ENCODE measurements at places on chromosomes 1 and 21.

GRCh38 chr1:183506561-183506960 is 34.3 kb downstream of the SMG7 start:
- no peak for DNase-seq

GRCh38 chr1:64245495-64245894 is 42.1 kb downstream of the UBE2U start:
- DNase-seq, result no peak

DNA sequence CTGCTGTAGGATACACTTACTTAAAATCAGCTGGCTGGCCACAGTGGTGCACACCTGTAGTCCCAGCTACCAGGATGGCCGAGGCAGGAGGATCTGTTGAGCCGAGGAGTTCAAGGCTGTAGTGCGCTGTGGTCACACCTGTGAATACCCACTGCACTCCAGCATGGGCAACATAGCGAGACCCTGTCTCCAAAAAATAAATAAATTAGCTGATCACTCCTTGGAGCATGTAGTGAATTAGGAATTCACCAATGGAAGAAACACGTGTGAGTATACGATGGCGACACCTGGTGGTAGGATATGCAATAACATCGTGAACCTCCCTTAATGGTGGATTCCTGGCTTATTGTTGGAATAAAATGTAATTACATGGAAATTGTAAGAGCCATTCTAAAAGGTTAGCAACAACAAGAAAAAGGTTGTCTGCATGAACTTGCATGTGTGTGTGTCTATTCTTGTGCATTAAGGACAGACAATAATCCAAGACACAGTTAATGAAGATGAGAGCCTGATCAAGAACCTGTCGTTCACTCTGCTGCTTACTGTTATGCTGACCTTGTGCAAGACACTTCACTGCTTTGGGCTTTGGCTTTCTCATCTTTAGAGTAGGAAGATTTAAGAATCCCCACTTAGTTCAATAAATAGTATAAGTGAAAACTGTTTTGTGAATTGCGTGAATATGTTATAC is 38.6 kb upstream of the COX20 start:
- peak; percentile 83 for DNase-seq

DNA sequence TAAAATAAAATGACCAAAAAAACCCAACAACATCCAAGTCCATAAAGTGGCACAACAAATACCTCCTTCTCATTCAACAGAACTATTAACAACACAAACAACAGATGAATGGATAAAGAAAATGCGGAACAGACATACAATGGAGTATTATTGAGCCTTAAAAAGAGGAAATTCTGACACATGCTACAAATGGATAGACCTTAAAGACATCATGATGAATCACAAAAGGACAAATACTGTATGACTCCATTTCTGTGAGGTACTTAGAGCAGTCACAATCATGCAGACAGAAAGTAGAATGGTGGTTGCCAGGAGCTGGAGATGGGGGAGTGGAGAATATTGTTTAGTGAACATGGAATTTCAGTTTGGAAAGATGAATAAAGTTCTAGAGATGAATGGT is 42.6 kb downstream of the EYA3 start:
- no peak for DNase-seq

DNA sequence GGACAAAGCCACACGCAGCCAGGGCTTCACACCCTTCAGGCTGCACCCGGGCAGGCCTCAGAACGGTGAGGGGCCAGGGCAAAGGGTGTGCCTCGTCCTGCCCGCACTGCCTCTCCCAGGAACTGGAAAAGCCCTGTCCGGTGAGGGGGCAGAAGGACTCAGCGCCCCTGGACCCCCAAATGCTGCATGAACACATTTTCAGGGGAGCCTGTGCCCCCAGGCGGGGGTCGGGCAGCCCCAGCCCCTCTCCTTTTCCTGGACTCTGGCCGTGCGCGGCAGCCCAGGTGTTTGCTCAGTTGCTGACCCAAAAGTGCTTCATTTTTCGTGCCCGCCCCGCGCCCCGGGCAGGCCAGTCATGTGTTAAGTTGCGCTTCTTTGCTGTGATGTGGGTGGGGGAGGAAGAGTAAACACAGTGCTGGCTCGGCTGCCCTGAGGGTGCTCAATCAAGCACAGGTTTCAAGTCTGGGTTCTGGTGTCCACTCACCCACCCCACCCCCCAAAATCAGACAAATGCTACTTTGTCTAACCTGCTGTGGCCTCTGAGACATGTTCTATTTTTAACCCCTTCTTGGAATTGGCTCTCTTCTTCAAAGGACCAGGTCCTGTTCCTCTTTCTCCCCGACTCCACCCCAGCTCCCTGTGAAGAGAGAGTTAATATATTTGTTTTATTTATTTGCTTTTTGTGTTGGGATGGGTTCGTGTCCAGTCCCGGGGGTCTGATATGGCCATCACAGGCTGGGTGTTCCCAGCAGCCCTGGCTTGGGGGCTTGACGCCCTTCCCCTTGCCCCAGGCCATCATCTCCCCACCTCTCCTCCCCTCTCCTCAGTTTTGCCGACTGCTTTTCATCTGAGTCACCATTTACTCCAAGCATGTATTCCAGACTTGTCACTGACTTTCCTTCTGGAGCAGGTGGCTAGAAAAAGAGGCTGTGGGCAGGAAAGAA is 8.1 kb downstream of the PSRC1 start:
- DNase-seq, result peak; percentile 67

GRCh38 chr1:7781923-7782495 is 2.1 kb upstream of the PER3 start:
- DNase-seq, result no peak

DNA sequence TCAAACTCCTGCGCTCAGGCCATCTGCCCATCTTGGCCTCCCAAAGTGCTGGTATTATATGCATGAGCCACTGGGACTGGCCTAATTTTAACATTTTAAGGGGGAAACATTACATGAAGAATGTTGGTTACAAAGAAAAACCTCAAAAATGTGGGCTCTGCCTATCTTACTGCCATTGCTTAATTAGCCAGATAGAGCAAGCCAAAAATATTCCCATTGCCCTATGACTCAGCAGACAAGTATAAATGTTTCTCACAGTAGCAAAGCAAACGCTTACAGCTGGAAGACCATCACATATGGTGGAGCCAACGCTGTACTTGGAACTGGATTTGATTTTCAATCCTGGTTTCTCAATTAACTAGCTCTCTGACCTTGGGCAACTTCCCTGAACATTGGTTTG is 502.0 kb downstream of the SMYD3 start:
- DNase-seq, result no peak

DNA sequence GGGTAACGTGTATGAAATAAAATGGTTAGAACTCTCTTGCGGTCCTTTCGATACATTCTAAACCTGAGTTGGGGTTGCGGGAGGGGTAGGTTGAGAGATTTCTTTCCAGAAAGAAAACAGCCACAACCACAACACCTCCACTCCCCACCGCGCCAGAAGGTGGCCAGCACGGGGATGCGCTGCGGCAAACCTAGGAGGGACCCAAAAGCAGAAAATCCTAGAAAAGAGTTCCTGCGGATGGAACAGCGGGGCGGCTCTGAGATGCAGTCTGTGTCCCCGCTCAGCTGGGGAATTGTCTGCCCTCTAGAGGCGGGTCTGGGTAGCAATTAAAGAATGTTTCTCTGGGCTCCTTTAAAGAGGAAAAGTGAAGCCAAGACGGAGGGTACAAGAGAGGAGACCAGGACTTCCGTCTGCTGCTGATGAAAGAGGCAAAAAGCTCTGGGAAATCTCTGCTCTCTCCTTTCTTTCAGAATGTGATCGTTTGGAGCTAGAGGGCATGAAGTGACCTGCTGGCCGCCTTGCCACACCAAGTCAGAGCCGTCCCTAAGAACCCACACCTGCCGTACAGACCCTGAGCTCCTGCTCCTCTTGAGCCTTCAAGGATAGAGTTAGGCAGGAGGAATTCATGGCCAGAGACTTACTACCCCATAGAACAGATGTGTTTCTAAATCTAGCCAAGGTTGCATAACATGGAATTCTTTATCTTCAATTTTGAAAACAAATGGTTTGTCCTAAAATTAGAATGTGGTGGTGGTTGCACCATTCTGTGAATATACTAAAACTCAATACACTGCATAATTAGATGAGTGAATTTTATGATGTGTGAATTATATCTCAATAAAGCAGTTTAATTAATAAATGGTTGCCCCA is 46.5 kb upstream of the COA6 start:
- DNase-seq, result peak; percentile 65

DNA sequence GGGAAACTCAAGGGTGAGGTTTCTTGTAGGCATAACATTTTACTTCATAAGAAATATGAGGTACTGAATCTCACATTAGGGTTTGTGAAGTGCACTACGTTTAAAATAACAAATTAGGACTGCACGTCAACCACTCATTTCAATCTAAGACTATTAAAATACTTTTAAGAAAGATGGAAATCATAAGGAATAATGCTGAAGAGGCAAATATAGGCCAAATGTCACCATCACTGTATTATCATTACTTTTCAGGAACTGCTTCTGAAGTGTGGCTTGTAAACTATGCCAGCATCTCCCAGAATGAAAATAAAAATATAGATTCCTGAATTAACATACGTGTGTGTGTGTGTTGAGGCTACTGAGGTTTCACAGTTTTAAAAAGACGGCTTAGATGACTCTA is 56.8 kb downstream of the INTS7 start:
- DNase-seq, result no peak

DNA sequence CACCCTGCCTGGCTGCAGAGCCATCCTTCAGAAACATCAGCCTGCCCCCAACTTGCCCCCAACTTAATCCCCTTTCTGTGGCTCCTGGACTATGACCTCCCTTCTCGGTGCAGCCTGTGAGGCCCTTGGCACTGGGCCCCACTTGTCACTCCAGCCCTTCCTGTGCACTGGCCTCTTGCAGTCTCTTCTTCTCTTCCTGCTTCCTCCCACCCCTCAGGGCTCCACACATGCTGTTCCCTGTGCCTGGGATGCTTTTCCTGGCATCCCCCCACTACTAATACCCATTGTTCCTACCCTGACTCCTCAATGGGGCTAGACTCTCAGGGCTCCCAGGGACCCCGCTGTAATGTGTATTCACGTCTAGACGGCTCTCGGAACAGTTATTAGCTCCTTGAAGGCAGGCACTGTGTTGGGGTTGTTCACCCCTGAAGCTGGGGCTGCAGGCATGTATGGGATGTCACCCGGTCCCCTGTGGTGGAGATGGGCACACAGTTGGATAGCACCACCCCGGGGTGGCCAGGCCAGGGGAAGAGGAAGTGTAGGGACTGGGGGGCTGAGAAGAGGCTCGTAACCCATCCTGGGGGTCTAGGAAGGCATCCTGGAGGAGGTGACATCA is 4.5 kb downstream of the LDLRAD1 start:
- no peak for DNase-seq

DNA sequence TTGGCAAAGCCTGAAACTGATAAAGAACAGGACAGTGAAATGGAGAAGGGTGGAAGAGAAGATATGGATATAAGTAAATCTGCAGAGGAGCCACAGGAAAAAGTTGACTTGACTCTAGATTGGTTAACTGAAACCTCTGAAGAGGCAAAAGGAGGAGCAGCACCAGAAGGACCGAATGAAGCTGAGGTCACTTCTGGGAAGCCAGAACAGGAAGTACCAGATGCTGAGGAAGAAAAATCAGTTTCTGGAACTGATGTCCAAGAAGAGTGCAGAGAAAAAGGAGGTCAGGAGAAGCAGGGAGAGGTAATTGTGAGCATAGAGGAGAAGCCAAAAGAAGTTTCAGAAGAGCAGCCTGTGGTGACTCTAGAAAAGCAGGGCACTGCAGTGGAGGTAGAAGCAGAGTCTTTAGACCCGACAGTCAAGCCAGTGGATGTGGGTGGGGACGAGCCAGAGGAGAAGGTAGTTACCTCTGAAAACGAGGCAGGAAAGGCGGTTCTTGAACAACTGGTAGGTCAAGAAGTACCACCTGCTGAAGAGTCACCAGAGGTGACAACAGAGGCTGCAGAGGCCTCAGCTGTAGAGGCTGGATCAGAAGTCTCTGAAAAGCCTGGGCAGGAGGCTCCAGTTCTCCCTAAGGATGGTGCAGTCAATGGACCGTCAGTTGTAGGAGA is 16.3 kb downstream of the CCDC17 start:
- no peak for DNase-seq

DNA sequence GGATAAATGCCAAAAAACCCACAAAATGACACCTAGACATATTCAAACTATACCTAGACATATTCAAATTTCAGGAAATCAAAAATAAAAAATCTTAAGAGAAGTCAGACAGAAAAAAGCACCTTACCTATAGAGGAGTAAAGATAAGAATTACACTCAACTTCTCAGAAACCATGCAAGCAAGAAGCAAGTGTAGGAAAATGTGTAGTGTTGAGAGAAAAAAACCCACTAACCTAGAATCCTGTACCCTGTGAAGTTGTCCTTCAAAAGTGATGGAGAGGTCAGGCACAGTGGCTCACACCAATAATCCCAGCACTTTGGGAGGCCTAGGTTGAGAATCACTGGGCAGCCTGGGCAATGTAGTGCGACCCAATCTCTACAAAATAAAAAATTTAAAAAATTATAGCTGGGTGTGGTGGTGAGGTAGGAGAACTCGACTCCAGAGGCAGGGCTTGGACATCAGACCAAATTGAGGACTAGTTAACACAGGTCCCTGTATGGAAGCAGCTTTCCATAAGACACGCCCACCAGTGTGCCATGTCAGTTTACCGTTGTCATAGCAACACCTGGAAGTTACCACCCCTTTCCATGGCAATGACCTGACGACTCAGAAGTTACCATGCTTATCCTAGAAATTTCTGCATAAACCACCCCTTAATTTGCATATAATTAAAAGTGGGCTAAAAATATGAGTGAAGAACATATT is 20.7 kb downstream of the PDIK1L start:
- no peak for DNase-seq

DNA sequence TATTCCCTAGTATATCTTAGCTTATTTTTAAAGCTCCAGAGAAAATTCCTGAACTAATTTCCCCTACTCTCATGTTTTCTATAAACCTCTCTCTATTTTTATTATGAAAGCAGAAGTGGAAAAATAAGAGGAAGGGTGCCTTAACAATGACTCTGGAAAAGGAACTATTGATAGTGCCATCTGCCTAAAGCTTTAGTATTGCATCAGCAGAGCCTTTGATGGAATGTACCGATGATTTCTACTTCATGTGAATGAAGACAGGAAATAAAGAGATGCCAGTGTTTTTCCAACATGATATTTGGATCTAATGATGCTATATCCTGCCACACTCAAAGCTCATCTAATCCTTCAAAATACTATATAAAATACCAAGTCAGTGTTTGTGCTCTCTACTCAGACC is 35.1 kb downstream of the TNFSF18 start:
- no peak for DNase-seq

- no peak for DNase-seq
Observed at GRCh38 chr1:71135571-71135970, 54.7 kb upstream of the ZRANB2 start.

- DNase-seq, result peak; percentile 80
Observed at GRCh38 chr1:19344372-19344810, 32.3 kb downstream of the SLC66A1 start.

GRCh38 chr1:247037511-247038320 is 29.9 kb upstream of the ZNF695 start:
- DNase-seq, result no peak

- peak; percentile 94 for DNase-seq
Observed at GRCh38 chr1:16498573-16499413, 15.3 kb downstream of the RNU1-1 start.

DNA sequence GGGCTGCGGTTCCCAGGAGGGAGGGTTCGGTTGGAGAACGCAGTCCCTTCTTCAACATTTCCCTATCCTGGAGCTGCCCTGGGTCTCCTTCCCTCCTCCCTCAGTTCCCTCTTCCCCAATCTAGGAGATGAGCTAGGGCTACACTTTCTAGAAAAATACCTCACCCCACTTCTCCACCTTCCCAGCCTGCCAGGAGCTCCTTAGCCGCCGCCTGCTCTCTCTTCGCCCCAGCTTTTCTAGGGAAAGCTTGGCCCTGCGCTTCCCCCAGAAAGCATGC is 488 bp upstream of the ADAMTS1 start:
- DNase-seq, result no peak
